Inflammatory macrophage treated with lipopolysaccharide for 4 hours (primary cell): ENCODE measurements at places on chromosomes 3 and 15.

- DNase-seq, result no peak
These were observed 9.7 kb upstream of the MEIS2 start for GRCh38 chr15:37109872-37110572.

DNA sequence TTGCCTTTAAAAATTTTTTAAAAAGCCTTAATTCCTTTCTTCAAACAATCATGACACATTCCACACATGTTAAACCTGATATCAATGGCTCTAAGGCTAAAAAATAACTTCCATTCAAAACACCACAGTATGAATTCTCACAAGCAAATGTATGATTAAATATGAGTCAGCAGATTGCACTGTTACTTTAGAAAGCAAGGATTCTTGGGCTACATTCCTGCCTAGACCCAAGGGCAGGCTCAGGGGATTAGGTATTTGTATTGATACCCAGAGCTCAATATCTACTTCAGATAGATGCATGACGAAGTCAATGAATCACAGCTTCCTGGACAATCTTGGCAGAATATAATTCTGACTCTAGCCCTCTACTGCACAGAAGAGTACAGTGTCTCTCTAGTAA is 65.7 kb downstream of the RARB start:
- DNase-seq, result no peak

DNA sequence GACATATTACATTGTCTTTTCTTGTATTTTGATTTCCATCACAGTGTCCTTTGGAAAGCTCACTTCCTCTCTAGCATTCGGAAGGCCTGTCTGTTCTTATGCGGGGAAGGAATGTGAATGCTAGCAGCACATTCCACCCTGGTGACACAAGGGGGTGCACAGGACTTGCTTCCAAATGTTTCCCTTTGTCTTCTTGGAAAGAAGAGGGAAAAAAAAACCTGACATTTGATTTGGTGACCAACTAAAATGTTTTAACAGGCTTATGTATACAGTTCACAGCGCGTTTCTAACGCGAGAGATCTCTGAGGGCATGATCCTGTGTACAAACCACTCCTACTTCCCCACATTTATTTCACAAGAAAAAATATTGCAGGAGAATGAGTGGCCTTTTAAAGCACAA is 107.6 kb upstream of the FXR1 start:
- no peak for DNase-seq

DNA sequence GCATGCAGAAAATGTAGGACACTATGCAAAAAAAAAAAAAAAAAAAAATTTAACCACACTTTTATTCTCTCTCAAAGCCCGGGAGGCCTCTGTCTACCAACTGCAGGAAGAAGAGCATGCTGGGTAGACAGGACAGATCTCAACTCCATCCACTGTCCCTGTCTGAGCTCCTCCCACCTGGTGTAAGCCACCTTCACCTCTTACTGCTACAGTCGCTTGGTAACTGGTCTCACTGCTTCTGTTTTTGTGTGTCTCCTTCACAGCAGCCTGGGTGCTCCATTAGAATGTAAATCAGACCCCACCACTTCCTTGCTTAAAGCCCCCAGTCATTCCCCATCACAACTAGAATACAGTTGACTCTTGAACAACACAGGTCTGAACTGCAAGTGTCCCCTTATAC is 115.1 kb upstream of the PROK2 start:
- DNase-seq, result no peak

GRCh38 chr15:47003568-47003967 is 713.7 kb upstream of the SEMA6D start:
- DNase-seq, result no peak

- no peak for DNase-seq
These were observed 11.5 kb downstream of the CPNE9 start for GRCh38 chr3:9715136-9715535.

- no peak for DNase-seq
These were observed 25.6 kb downstream of the RASGRP1 start for GRCh38 chr15:38539008-38539343.

DNA sequence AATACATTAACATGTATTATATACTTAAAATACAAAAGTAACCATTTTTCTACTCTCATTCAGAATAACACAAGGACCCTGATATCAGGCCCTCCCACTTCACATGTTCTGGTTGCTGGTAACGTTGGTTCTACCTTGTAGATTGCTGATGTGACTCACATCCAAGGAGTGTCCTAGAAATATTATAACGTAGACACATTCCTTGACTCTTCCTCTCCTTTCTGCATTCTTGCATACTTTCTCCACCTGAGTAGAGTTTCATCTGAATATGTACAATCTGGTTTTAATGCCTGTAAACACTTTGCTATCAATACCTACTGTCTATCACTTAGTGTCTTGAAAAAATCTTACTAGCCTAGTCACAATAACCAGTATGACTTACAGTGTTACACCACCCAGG is 35.0 kb upstream of the NEDD4 start:
- DNase-seq, result no peak
